ENCODE measurements at places on chromosomes 5 and 9. TPM values are rescaled to one million over a fixed set of nuclear protein-coding genes. Genes with fewer than 3 reads are reported as not detected.

GRCh38 chr5:63931836-63932235, 30.4 kb downstream of the HTR1A start:
- DNase-seq = no peak

GRCh38 chr9:3473405-3473804, 52.4 kb downstream of the RFX3 start:
- DNase-seq = no peak

- no peak for DNase-seq
Measured at GRCh38 chr9:133825555-133826218, 87.5 kb upstream of the SARDH start.

- no peak for DNase-seq
Measured at GRCh38 chr5:118017536-118017935, 970.8 kb downstream of the DTWD2 start.

- no peak for DNase-seq
Measured at GRCh38 chr9:75532233-75533050, 358.0 kb upstream of the PCSK5 start.

DNA sequence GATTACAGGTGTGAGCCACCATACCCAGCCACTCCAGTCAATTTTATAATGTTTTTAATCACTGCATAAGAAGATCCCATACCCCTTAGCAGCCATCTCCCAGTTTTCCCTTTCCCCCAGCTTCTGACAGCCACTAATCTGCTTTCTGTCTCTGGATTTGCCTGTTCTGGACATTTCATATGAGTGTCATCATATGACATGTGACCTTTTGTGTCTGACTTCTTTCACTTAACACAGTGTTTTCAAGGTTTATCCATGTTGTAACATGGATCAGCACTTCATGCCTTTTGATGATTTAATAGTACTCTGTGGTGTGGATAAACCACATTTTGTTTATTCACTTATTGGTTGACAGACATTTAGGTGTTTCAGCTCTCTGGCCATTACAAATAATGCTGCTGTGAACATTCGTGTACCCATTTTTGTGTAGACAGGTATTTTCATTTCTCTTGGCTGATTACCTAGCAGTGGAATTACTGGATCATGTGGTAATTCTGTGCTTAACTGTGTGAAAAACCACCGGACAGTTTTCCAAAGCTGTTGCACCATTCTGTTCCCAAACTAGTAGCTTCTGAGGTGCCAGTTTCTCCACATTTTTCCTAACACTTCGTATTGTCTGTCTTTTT, 8.6 kb downstream of the SUSD3 start:
- DNase-seq = no peak

- no peak for DNase-seq
Measured at GRCh38 chr9:134401391-134401790, 75.1 kb downstream of the RXRA start.

DNA sequence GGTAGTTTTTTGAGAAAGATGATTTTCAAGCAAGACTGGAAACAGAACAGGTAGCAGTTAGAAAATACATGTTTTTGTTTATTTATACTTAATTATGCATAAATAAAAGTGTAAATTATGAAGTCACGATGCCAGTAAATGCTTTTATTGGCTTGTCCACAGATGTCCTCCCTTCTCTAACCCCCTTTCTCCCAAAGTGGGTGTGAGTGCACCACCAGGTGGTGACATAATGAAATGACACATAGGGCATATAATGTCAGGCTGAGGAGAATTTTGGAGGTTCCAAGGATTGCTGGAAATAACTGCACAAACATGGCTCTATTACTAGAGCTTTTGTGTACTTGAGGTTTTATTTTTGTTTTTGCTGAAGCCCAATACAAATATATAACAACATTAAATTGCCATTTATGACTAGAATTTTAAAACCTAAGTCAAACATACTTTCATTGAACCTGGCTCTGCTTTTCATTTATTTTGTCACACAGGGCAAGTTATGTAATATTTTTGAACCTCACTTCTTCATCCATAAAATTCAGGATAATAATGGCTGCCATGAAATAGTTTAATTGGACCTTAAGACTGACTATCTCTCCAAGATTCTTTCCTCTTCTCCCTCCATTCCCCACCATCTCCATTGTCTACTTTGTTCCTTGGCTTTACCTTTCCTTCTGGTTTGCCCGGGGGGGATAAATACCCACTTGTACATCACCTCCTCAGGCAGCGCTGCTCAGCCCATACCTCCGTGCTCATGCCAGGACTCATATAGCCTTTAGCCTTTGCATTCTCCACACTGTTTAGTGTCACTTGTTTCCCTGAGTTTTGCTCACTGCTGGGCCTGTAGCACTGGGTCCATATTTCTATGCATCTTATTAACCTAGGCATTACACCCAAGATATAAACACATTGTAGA, 168.8 kb downstream of the PDE4D start:
- DNase-seq = no peak

- DNase-seq = no peak
Measured at GRCh38 chr5:133928587-133929393, 39.6 kb downstream of the C5orf15 start.

- DNase-seq = no peak
Measured at GRCh38 chr5:32325062-32325461, 12.3 kb upstream of the MTMR12 start.

Gene RUFY1
- total RNA-seq = 26.3 TPM

Gene GGTA1
- 3.2 TPM for total RNA-seq

Gene PCDHA6
- not detected for total RNA-seq

Gene ZFP2
- 1.2 TPM for total RNA-seq

Gene FAM193B
- total RNA-seq = 36.7 TPM
